ENCODE measurements at places on chromosomes 13 and 19.

GRCh38 chr13:33274264-33274663, 11.3 kb downstream of the STARD13 start:
- H3K27ac ChIP-seq = no peak overlapping the region
- H3K36me3 ChIP-seq = no peaks in the 10 kb centered on the region
- H3K4me3 ChIP-seq = no peak overlapping the region
- no peak for DNase-seq
- H3K4me1 ChIP-seq = no peaks in the 10 kb centered on the region
- H3K27me3 ChIP-seq = peaks cover 15% of the 10 kb centered on the region

DNA sequence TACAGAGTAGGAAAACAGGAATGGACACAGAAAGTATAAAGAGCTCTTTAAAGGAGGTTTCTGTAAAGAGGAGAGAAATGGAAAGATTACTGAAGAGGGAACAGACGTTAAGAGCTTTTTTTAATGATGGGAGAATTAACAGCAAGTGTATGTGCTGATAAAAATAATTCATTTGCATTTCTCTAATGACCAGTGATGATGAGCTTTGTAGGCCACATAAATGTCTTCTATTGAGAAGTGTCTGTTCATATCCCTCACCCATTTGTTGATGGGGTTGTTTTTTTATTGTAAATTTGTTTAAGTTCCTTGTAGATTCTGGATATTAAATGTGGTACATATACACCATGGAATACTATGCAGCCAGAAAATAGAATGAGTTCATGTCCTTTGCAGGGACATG, 40.0 kb downstream of the MYO16 start:
- H3K27ac ChIP-seq = no peak overlapping the region
- H3K27me3 ChIP-seq = no peaks in the 10 kb centered on the region
- no peak overlapping the region for H3K4me3 ChIP-seq
- DNase-seq = no peak
- H3K36me3 ChIP-seq = no peaks in the 10 kb centered on the region

GRCh38 chr19:38693380-38694223, 46.2 kb downstream of the ACTN4 start:
- DNase-seq = peak; percentile 64
- peak overlapping the region; percentile 78 for H3K4me3 ChIP-seq
- peak overlapping the region; percentile 90 for H3K27ac ChIP-seq

DNA sequence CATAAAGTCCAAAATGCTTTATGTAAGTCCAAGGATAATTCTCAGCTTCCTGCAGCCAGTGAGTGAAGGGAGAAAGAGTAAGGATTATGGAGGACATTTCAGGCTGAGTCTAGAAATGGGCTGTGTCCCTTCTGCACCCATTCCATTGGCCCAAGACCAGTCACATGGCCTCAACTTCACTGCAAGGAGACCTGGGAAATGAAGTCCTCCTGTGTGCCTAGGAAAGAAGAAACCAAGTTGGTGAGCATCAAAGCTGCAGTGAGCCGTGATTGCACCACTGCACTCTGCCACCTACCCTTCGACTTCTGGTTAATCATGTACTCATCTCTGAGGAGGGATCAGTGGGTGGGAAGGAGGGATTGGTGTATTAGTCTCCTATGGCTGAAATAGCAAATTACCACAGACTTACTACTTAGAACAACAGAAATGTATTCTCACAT, 3.6 kb upstream of the CD37 start:
- peak overlapping the region; percentile 19 for H3K4me3 ChIP-seq
- DNase-seq = peak; percentile 48
- H3K27ac ChIP-seq = peak overlapping the region; percentile 28
- peaks cover 14% of the 10 kb centered on the region for H3K36me3 ChIP-seq
- H3K27me3 ChIP-seq = no peaks in the 10 kb centered on the region

DNA sequence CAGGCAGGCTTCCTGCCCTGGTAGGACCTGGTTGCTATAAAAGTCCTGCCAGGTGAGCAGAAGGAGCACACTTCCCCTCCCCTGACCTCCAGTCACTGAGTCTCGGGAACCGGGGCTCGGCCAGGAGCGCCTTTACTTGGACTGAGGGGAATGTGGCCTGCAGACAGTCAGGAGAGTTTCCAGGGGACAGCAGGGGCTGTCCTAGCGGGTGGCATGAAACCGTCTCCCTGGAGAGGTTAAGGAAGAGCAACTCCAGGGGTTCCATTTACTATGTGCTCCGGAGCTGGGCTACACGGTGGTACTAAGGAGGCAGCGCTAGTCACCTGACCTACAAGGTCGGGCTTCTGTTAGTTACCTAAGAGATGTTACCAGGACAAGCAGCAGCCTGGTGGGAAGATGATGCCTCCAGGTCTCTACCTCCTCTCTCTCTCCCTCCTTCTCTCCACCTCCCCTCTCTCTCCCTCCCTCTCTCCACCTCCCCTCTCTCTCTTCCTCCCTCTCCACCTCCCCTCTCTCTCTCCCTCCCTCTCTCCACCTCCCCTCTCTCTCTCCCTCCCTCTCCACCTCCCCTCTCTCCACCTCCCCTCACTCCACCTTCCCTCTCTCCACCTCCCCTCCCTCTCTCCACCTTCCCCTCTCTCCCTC, 4.1 kb upstream of the CNOT3 start:
- H3K4me3 ChIP-seq = no peak overlapping the region
- H3K36me3 ChIP-seq = peaks cover 24% of the 10 kb centered on the region
- H3K27ac ChIP-seq = no peak overlapping the region
- H3K27me3 ChIP-seq = no peaks in the 10 kb centered on the region

- DNase-seq = no peak
- H3K4me3 ChIP-seq = peak overlapping the region; percentile 83
- H3K27me3 ChIP-seq = no peaks in the 10 kb centered on the region
- peak overlapping the region; percentile 92 for H3K27ac ChIP-seq
- peaks cover 57% of the 10 kb centered on the region for H3K36me3 ChIP-seq
- H3K4me1 ChIP-seq = peaks cover 46% of the 10 kb centered on the region
These were observed 776 bp upstream of the LENG1 start for GRCh38 chr19:54160182-54160811.

DNA sequence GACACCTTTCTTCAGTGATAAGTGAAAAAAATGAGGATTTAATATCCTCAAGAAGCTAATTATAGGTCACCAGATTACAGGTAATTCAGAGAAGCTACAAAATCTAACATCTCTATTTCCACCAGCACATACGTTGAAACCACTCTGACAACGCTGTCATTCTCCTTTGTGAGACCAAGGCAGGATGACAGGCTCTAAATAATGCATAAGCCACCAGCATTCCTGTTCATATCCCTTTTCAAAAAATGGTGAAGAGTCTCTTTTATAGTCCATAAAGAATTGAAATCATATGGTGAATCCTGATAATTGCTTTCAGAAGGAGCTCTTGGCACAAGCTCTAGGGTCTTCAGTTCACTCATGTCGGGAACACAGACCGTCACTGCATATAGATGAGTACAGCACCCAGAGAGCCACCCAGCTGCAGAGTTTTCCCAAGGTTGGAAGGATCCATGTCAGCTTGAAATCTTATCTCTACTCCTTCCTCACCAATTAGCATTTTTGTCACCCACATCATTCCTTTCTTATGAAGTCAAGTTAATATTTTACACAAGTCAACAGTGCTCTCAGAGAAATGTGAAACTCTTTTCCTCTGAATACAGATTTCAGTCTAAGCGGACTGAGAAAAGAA, 431.4 kb downstream of the TBC1D4 start:
- no peak for DNase-seq
- H3K4me1 ChIP-seq = no peaks in the 10 kb centered on the region
- no peak overlapping the region for H3K27ac ChIP-seq
- H3K4me3 ChIP-seq = no peak overlapping the region
- H3K27me3 ChIP-seq = peaks cover 19% of the 10 kb centered on the region
- H3K36me3 ChIP-seq = no peaks in the 10 kb centered on the region

- no peak for DNase-seq
- H3K27me3 ChIP-seq = peaks cover 52% of the 10 kb centered on the region
- no peak overlapping the region for H3K4me3 ChIP-seq
- no peaks in the 10 kb centered on the region for H3K4me1 ChIP-seq
- peaks cover 3% of the 10 kb centered on the region for H3K36me3 ChIP-seq
These were observed 244.6 kb downstream of the B3GLCT start for GRCh38 chr13:31444266-31444856.

DNA sequence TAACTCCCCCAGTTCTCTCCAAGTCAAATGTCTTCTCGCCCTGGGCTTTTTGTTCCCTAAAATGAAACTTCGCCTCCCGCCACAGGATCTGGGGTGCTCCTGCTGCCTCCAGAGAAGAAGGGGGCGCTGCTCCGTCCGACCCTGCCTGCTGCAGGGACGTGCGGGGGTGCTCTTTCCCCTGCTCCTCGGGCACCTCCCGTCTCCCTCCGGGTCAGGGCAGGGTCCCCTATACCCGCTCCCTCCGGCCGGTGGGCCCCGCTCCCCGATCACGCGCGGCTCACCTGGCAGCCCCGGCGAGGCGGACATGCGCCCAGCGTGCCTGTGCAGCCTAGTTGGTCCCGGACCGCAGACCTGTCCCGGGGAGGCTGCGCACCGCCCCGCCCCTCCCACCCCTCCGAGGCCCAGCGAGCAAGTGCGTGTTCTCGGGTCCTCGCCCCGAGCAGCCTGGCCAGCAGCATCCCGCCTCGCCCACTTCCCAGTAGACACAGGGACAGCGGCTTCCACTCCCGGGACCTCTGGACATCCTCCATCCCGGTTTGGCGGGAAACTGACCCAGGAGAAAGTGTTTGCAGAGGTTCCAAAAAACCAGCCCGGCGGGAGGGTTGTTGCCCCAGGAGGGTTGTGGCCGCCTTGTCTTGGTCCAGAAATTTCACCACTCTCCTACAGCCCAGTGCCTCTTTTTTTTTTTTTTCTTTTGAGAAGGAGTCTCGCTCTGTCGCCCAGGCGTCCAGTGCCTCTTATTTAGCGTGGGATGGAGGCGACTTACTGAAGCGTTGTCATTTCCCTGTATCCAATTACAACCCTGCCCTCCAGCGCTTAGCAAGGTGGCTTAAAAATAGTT, at the start of gene OXGR1:
Gene OXGR1 (minus strand): TSS at position 460 of the 841 bp plus-strand sequence. CDS start 6,717 bp downstream, outside the sequence.
- no peaks in the 10 kb centered on the region for H3K36me3 ChIP-seq
- H3K4me3 ChIP-seq = no peak within 1 kb of the TSS
- no peaks in the 10 kb centered on the region for H3K4me1 ChIP-seq

DNA sequence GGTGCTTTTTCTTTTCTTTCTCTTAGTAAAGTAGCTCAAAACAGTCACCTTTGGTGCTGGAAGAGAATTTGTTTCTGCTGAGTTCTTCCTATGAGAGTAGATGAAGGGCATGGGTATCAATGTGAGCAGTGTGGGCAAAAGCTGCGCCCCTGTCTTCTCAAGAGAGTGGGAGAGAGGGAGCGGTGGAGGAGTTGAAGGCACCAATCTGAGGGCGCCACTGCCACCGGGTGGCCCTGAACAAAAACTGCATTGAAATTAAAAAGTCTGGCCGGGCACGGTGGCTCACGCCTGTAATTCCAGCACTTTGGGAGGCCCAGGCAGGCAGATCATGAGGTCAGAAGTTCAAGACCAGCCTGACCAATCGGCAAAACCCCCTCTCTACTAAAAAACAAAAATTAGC, 28.7 kb upstream of the EPHX3 start:
- no peak for DNase-seq
- H3K27ac ChIP-seq = no peak overlapping the region
- no peaks in the 10 kb centered on the region for H3K27me3 ChIP-seq
- peaks cover 6% of the 10 kb centered on the region for H3K4me1 ChIP-seq
- H3K36me3 ChIP-seq = peaks cover 69% of the 10 kb centered on the region

- no peak overlapping the region for H3K4me3 ChIP-seq
- no peak overlapping the region for H3K27ac ChIP-seq
- H3K4me1 ChIP-seq = no peaks in the 10 kb centered on the region
- H3K27me3 ChIP-seq = peaks cover 68% of the 10 kb centered on the region
- no peaks in the 10 kb centered on the region for H3K36me3 ChIP-seq
These were observed 19.9 kb upstream of the CYP4F8 start for GRCh38 chr19:15595069-15595468.

DNA sequence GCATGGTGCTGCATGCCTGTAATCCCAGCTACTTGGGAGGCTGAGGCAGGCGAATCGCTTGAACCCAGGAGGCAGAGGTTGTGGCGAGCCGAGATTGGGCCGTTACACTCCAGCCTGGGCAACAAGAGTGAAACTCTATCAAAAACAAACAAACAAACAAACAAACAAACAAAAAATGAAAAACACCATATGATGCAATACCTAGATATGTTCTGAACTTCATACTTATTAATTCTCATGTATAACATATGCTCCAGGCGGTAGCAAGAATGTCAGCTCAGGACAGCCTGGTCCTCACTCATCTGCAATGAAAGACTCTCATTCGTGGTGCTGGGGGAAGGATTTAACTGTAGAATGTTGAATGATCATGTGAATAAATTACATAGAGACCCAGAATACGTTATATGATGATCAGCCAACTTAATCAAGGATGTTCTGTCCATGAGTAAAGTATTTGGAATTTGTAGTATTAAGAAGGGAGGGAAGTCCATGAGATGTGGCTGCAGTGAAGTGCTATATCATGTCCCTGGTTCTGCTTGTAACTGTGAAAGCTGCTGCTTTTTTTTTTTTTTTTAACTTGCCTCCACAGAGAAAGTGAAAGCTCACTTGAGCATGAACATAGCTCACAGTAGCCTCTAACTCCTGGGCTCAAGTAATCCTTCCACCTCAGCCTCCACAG, 206.8 kb downstream of the UQCRFS1 start:
- peaks cover 8% of the 10 kb centered on the region for H3K27me3 ChIP-seq
- no peak overlapping the region for H3K4me3 ChIP-seq
- no peak overlapping the region for H3K27ac ChIP-seq
- H3K36me3 ChIP-seq = no peaks in the 10 kb centered on the region
- H3K4me1 ChIP-seq = no peaks in the 10 kb centered on the region

GRCh38 chr13:44651209-44651608, 75.1 kb upstream of the TSC22D1 start:
- H3K4me3 ChIP-seq = no peak overlapping the region
- no peaks in the 10 kb centered on the region for H3K36me3 ChIP-seq
- no peak overlapping the region for H3K27ac ChIP-seq
- peaks cover 35% of the 10 kb centered on the region for H3K27me3 ChIP-seq
- no peaks in the 10 kb centered on the region for H3K4me1 ChIP-seq

GRCh38 chr19:38517321-38517720, 83.8 kb downstream of the RYR1 start:
- DNase-seq = no peak
- H3K36me3 ChIP-seq = no peaks in the 10 kb centered on the region
- H3K27me3 ChIP-seq = no peaks in the 10 kb centered on the region
- H3K4me1 ChIP-seq = peaks cover 7% of the 10 kb centered on the region
- no peak overlapping the region for H3K4me3 ChIP-seq

- no peaks in the 10 kb centered on the region for H3K4me1 ChIP-seq
- H3K4me3 ChIP-seq = no peak within 1 kb of the TSS
- no peak within 1 kb of the TSS for H3K27ac ChIP-seq
- H3K36me3 ChIP-seq = no peaks in the 10 kb centered on the region
- peaks cover 89% of the 10 kb centered on the region for H3K27me3 ChIP-seq
These were observed at the start of gene CEACAM7 for GRCh38 chr19:41688098-41688497. Gene CEACAM7 (minus strand): TSS chr19:41688270. CDS start chr19:41688165, 105 bp downstream.

DNA sequence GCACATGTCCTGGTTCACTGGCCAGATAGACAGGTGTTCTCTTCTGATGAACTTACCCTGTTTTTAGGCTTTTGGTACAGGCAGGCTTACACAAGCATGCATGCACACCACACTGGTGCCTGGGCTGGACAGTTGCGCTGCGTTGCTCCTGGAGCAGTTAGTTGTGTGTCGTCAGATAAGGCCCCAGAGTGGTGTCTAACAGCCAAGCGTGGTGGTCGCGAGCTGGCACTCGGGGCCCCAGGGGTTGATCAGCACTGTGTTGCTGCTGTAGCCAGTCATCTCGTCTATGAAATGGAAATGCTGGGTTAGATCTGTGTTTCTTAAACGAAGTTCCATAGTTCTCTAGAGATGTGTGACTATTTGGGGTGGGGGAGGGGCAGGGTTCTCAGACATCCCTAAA, 24.6 kb upstream of the TEX29 start:
- no peak overlapping the region for H3K27ac ChIP-seq
- H3K4me3 ChIP-seq = peak overlapping the region; percentile 38
- DNase-seq = no peak
- no peaks in the 10 kb centered on the region for H3K27me3 ChIP-seq

All from effector memory CD8-positive, alpha-beta T cell (primary cell).